ENCODE measurements at places on chromosomes 2 and 18.
A peak's percentile ranks its signal among the peaks of the same experiment; 100 is the strongest.

DNA sequence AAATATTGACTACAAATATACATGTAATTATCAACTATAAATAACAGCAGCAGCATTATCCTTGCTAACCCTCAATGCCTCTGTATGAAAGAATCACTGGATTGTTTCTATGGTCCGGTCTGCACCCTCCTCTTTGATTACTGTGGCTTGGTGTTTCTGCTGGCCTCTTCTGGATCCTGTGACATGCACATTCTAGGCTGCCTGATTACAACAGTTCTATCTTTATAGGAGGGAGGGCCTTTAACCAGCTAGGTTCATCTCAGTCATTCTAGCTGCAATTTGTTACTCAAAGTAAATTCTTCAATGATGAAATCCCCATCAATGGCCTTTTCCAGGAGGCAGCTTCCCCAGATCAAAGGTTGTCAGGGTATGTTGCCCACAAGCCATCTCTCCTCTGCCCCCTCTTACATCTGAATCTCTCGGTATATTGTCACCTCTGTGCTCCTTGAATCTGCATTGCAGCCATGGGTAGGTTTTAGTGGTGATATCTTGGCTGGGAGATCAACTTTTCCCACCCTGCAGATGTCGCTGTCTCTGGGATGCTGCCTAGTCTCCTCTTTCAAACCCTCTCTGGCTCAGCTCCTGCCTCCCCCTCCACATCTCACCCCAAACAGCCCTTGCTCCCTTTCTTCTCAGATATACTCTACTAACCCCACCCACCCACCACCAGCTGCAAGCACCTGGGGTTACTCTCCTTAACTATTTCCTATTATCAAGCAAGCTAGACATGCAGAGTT, 106.2 kb upstream of the BZW1 start:
- DNase-seq, result peak; percentile 32

DNA sequence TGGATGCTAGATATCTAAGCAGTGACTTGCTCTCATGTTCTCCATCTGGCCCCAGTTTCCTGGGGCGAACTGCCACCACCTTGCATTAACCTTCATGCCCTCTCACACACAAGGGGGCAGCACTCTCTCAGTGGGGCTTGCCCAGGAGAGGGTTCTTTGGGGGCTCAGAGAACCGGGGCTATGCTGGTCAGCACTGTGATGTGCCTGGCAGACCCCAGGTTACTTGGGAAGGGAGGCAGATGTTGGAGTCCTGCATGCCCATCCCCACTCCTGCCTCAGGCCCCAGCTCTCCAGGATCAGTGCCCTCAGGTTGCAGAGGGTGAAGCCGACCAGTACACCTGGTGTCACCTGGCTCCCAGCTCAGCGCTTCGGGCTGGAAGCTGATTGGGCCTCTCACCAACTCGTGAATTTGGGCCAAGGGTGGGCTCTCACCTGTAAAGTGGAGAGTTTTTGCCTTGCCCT, 396.2 kb upstream of the HS6ST1 start:
- no peak for DNase-seq

- no peak for DNase-seq
These were observed 101.5 kb upstream of the HS6ST1 start for GRCh38 chr2:128420131-128420530.

GRCh38 chr2:138079976-138080375, 115.7 kb downstream of the HNMT start:
- DNase-seq, result no peak

DNA sequence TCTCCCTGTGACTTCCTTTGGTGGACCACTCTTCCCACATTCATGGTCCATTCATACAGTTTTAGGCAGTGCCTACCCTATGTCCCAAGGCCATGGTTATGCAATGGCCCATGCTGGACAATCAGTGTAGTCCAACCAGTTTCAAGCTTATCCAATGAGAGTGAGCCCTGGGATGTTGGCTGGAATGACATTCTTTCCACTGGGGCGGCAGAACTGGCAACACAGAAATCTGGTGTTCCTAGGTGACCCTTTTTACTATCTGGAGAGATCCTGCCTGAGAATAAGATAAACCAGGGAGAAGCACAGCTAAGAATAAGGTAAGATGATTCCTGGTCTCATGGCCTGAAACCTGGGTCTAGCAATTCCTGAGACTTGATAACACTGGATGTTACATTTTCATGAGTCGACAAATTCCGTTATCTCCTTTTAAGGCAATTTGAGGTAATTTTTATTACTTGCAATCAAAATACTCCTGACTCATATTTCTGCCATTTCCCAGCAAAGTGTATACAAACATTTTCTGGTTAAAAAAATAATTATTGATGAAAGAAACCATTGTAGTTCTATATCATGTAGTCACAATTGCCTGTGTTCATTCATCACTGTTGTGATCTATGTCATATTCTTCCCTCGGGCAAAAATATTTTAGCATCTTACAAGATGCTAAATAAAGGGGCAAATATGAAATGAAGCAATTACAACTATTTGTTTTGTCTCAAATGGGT, 271.5 kb upstream of the LYPD1 start:
- DNase-seq, result no peak

DNA sequence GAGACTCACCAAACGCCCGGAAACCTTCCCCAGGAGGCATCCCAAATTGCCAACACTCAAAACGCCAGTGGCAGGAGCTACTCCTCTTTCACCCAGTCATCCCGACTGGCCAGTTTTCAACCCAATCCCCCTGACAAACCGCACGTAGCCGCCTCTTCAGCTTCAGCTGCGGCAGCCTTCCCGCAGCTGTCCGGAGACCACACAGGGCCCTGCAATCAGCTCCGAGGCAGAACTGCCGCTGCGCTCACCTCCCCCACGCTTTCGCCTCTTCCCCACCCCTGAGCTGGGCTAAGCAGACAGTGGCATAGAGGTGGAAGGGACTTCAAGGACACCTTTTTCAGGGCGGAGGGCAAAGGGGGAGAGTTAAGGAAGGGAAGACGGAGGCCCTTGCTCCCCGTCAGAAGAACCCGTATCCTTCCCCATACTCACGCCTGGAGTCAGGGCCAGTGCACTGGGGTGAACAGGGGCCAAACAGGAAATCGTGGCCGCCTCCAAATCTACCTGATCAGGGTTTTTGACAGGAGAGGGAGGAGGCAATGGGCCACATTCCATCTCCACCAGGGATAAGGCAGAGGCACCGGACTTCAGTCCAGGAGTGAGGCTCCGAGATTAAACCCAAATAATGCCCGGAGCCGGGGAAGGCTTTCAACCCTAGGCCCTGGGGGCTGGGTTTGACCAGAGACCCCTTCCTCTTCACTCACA, 16.9 kb downstream of the CYP26B1 start:
- DNase-seq, result peak; percentile 77

Data from SJCRH30 (cell line).